ENCODE measurements at places on chromosomes 3 and 15. TPM values are rescaled to one million over a fixed set of nuclear protein-coding genes. Genes with fewer than 3 reads are reported as not detected.

LRTM1 gene
- total RNA-seq = not detected

DNA sequence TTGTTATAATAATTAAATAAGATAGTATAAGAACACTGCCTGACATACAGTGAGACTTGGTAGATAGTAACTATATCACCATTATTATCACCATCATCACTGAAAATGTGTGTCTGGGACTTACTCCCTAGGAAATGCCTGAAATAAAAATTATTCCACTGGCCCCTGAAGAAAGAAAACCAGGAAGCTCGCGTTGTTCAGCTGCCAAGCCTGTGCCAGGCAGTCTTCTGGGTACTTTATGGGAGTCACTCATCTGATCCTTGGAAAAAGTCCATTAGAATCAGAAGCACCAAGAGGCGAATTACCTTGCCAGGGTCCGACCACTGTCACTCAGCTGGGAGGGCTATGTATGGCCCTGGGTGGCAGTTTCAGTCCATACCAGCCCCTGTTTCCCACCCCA is 220.3 kb upstream of the TPM1 start:
- DNase-seq = peak; percentile 57

DNA sequence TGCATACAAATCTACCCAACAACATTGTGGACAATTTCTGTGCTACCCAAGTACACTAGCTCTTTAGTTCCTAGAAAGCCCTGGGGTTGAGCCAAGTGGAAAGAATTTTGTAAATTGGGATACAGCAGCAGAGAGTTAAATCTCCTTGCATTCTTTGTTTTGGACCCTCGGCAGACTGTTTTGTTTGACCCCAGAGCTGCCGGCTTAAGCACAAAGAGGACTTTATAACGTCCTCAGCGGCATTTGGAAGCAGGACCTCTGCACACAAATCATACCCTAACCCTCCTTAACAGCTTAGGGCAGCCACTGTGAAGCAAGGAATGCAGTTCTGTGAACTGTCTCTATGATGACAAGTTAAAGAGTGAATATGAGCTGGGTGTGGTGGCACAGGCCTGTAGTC is 415.3 kb downstream of the CNTN4 start:
- no peak for DNase-seq

SKOR1 gene
- total RNA-seq = 0.63 TPM

GRCh38 chr15:56234804-56235203 is 8.9 kb downstream of the RFX7 start:
- no peak for DNase-seq

WWTR1 gene
- total RNA-seq = 217 TPM
